GM19239 (cell line): ENCODE measurements at places on chromosomes 2 and 18.
A peak's percentile ranks its signal among the peaks of the same experiment; 100 is the strongest.

- DNase-seq: no peak
Measured at GRCh38 chr2:129467012-129467779, 512.3 kb upstream of the RAB6C start.

DNA sequence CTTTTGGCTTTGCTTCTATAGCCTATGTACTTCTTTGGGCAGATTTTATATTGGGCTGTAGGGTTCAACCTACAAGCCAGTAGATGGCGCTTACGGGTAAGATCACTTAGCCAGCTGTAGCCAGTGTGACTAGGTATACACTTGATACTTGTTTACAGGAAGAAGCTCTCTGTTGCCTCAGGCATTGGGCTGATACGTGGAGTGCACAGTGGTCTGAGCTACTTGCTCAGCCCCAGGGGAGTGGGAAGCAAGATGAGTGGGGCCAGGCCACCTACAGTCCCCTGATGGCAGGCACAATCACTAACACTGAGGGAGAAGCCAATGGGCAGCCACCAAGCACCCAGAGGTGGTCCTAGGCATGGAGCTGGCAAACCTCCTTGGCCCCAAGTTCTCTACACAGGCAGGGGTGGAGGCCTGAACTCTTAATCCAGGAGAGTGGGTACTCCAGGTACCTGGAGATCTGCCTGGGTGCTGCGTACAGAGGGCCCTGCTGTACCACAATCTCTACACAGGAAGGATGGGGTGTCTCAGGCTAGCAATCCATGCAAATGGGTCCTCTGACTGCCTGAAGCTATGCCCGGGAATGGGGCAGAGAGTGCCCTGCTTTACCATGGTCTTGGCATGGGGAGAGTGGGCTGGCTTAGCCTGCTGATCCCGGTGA lies 122.2 kb downstream of the NCOA1 start:
- DNase-seq: peak; percentile 4

- DNase-seq: no peak
Measured at GRCh38 chr2:67604360-67604759, 207.2 kb downstream of the ETAA1 start.

GRCh38 chr2:168355121-168355520 lies 101.0 kb upstream of the CERS6 start:
- DNase-seq: no peak

DNA sequence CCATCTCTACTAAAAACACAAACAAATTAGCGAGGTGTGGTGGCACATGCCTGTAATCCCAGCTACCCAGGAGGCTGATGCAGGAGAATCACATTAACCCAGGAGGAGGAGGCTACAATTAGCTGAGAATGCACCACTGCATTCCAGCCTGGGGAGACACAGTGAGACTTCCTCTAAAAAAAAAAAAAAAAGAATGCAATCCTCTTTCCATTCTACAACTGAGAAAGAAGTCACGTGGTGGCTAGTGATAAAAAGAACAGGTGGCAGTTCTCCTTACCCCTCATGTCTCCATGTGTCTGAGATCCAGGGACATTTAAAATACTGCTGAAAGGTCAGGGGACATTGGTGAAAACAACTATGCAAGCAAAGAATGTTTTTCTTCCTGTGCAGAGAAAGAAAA lies 24.4 kb upstream of the GPR39 start:
- no peak for DNase-seq

DNA sequence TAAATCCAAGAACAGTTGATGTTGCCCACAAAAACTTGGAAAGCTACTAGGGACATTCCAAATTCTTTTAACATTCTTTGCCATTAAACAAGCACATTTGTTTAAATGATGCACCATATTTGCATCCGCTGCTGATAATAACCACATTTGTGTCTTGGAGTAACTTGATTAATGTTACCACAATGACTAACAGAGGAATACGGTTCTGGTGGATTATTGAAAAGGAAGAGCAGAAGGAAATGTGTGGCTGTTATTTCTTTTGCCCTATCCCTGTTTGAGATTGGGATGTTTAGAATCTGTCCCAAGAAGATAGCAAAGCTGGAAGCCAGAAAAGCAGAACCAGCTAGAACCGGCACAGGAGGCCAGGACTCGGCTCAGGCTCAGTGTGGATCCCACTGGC lies 39.2 kb upstream of the RASGRP3 start:
- DNase-seq: no peak

GRCh38 chr2:49770919-49771318 lies 616.6 kb upstream of the FSHR start:
- no peak for DNase-seq

GRCh38 chr2:3302751-3303582 lies 74.7 kb downstream of the EIPR1 start:
- no peak for DNase-seq

- no peak for DNase-seq
Measured at GRCh38 chr2:42804891-42805290, 12.5 kb upstream of the HAAO start.

- DNase-seq: no peak
Measured at GRCh38 chr18:6056171-6056910, 161.0 kb upstream of the TMEM200C start.

DNA sequence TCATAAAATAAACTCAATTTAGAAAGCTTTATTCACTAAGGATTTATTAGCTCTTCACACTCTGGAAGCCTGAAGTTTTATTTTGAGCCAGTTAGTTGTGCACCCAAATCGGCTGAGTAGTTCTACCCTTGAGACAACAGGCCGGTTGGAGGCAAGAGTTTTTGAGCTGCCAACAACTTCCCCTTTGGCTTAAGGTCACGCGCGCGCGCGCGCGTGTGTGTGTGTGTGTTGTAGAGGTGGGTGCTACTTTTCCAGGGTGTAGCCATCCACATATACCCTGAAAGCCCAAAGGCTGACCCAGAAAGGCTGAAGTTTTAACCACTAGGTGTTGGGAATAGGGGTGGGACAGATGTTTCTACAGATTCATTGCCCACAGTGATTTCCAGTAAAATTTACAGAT lies 150.2 kb upstream of the LHCGR start:
- DNase-seq: no peak

DNA sequence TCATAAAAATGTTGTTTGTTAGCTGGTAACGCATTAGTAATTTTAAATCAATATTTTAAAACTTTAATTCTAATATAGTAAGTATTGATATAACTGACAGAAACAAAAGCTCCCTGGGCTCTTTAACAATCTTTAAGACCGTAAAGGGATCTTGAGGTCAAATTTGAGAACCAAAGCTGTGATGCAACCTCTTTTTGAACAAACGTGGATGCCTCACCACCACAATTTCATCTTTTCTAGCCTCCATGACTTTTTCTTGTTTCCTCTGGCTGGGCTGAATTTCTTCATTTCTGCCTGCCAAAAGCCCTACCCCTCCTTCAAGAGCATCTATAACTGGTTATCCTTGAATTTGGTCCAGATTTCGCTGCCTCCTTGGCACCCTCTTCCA lies 563 bp upstream of the POLE4 start:
- no peak for DNase-seq

DNA sequence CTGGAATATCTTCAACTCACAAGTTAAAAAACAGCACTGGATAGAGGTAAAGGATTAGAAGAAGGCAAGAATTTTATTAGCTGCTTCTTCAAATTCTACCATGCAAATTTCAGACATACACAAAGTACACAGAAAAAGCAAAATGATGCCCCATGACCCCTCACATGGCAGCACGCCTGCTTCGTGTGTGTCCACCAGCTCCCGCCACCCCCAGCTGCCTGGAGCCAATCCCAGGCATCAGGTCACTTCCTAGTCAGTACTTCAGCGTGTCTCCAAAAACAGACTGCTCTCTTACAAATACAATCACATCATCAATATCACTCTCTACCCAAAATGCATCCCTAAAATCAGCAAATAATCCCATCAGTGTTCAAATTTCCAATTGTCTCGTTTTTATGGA lies 35.8 kb downstream of the IMPA2 start:
- no peak for DNase-seq

DNA sequence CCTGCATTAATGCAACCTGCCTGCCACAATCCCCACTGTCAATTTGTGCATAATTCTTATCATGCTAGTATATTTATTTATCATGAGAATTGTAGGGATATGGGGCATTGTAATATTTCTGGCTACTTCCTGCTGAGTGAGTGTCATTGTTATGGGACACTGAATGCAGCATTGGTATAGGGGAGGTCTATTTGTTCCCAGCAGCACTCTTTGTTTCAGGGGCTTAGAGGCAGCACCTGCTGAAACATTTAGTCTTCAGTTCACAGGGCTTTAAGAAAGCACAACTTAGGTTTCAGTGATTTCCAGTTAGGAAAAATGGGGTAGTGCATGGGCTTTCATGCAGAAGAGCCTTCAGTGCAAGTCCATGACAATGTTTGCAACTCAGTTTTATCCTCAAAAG lies 23.6 kb downstream of the SULT1C3 start:
- no peak for DNase-seq

DNA sequence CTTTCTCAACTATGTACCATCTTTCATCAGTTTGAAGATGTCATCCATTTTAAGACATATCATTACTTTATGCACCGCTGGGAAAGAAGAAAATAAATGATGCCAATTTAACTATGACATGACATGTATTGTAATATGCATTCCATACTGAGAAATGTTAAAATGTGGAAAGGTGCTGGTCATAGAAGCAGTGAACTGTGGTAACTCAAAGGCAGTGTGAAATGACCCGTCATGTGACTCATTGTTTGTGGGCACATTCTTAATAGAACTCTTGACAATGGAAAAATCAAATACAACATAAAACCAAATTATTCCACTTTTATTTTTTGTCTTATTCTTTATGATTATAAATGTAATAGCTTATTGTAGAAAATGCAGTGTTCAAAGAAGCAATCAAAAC lies 455.0 kb upstream of the ST6GAL2 start:
- DNase-seq: no peak
